A673 (cell line): ENCODE measurements at places on chromosomes 6 and 20. TPM values are rescaled to one million over a fixed set of nuclear protein-coding genes. Genes with fewer than 3 reads are reported as not detected.
A peak's percentile ranks its signal among the peaks of the same experiment; 100 is the strongest.

GRCh38 chr20:41513829-41514228 lies 104.3 kb downstream of the CHD6 start:
- H3K27me3 ChIP-seq = no peaks in the 10 kb centered on the region
- H3K27ac ChIP-seq = no peak overlapping the region
- no peak overlapping the region for H3K4me3 ChIP-seq
- H3K4me1 ChIP-seq = no peaks in the 10 kb centered on the region
- DNase-seq = no peak
- H3K36me3 ChIP-seq = no peaks in the 10 kb centered on the region

DNA sequence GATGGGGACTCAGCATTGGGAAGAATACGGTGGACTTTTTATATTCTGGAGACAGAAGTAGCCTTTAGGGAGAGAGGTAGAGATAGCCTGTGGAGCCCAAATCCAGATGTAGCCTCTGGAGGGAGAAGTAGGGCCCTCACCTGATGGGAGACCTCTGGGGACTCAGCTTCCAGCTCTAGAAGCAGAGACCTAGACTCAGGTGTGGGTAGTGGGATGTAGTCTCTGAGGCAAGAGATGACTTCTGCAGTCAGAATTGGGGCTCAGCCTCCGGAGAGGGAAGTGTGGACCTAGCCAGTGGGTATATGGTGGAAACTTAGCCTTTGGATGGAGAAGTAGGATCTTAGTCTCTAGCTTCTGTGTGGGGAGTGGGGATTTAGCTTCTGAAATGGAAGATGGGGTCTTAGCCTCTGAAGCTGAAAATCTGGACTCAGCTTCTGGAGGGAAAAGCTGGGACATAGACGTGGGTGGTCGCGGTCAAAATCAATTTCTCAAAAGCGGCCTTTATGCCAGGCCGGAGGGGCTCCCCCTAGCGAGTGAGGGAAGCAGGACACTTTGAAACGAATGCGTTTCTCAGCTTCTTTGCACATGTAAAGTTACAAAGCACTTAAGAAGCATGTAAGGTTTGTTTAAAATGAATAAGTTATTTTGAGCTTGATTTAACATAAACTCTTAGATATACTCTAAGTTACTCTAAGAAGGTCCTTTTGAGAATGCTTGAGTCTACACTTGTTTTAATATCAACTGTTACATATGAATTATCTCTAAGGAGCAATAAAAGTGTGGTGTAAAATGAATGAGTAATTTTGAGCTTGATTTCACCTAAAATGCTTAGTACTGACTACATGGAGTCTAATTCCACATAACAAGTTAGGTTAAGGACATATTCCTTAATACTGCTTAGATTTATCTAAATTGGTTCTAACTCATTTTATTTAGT lies 12.9 kb upstream of the ZNF343 start:
- H3K4me3 ChIP-seq = no peak overlapping the region
- peak; percentile 68 for DNase-seq
- H3K27me3 ChIP-seq = no peaks in the 10 kb centered on the region
- H3K4me1 ChIP-seq = peaks cover 2% of the 10 kb centered on the region
- H3K27ac ChIP-seq = no peak overlapping the region

- H3K36me3 ChIP-seq = no peaks in the 10 kb centered on the region
- peak; percentile 35 for DNase-seq
- H3K27me3 ChIP-seq = no peaks in the 10 kb centered on the region
- peaks cover 4% of the 10 kb centered on the region for H3K4me1 ChIP-seq
- no peak overlapping the region for H3K27ac ChIP-seq
Measured at GRCh38 chr6:123430970-123431369, 205.8 kb downstream of the TRDN start.

- peaks cover 56% of the 10 kb centered on the region for H3K4me1 ChIP-seq
- no peaks in the 10 kb centered on the region for H3K27me3 ChIP-seq
- peak; percentile 33 for DNase-seq
- H3K36me3 ChIP-seq = peaks cover 9% of the 10 kb centered on the region
- H3K27ac ChIP-seq = no peak overlapping the region
Measured at GRCh38 chr20:48783533-48784272, 44.1 kb downstream of the PREX1 start.

- H3K27me3 ChIP-seq = no peaks in the 10 kb centered on the region
- DNase-seq = no peak
- no peak overlapping the region for H3K27ac ChIP-seq
- H3K36me3 ChIP-seq = no peaks in the 10 kb centered on the region
Measured at GRCh38 chr6:100173211-100173610, 179.2 kb upstream of the MCHR2 start.

- H3K36me3 ChIP-seq = peaks cover 20% of the 10 kb centered on the region
- H3K4me3 ChIP-seq = no peak overlapping the region
- no peaks in the 10 kb centered on the region for H3K27me3 ChIP-seq
- no peak overlapping the region for H3K27ac ChIP-seq
Measured at GRCh38 chr6:28134716-28135115, 7.0 kb upstream of the ZKSCAN8 start.

GRCh38 chr6:42428326-42429041 lies 23.2 kb downstream of the TRERF1 start:
- no peaks in the 10 kb centered on the region for H3K27me3 ChIP-seq
- no peak for DNase-seq
- no peak overlapping the region for H3K4me3 ChIP-seq

The SLC22A2 gene
- total RNA-seq = not detected in 2 replicates
